ENCODE measurements at places on chromosomes 7 and 10.

- DNase-seq = no peak
Observed at GRCh38 chr7:131540491-131541162, 15.8 kb downstream of the PODXL start.

DNA sequence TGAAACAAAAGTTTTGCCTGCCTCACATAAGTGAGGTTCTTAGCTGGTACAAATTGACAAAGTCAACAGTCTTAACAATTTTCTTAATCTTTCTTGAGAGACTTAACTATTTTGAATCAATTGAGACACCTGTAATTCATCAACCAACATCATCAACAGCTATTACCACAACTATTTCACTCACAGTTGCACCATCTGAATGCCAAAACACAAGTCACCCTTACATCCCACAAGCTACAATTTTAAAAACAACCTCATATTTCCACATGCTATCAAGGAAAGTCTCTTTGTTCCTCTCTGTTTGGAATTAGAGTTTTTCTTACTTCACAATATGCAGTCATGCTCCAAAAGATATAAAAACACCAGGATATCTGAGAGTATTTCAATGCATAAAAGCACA lies 4.9 kb downstream of the SMURF1 start:
- no peak for DNase-seq

DNA sequence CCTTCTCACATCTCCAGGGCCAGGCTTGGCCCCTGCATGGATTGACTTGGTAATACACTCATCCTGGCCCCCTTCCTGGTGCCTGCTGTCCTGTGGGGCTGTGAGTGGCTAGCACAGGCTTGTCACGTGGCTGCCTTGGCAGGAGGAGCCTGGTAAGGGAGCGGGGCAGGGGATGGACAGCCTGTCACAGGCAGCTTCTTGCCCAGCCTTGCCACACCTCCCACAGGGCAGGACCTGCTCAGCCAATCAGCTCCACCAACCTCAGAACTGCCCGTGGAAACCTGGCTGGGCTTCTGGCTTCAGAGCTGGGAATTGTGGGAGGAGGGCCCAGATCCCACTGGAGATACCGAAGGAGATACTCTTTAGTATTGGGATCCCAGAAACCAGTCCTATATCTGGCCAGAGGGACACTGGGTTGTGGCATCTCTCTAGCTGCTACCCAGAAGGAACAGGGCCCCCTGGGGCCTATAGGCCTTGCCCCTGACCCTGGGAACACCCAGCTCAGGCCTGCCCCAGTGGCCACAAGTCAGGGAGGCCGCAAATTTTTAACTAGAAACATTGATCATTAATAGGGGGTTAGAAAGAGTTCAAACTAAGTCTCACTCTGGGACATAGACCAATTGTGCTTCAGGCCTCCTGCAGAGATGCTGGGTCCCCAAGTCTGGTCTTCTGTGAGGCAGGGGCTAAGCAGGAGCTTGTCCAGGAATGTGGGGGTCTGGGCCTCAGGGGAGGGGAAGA lies at the start of gene HOGA1:
Gene HOGA1, plus strand, starts transcription at position 330 of the 738 bp plus-strand sequence. Its CDS starts 315 bp downstream, at position 645.
- DNase-seq = no peak

DNA sequence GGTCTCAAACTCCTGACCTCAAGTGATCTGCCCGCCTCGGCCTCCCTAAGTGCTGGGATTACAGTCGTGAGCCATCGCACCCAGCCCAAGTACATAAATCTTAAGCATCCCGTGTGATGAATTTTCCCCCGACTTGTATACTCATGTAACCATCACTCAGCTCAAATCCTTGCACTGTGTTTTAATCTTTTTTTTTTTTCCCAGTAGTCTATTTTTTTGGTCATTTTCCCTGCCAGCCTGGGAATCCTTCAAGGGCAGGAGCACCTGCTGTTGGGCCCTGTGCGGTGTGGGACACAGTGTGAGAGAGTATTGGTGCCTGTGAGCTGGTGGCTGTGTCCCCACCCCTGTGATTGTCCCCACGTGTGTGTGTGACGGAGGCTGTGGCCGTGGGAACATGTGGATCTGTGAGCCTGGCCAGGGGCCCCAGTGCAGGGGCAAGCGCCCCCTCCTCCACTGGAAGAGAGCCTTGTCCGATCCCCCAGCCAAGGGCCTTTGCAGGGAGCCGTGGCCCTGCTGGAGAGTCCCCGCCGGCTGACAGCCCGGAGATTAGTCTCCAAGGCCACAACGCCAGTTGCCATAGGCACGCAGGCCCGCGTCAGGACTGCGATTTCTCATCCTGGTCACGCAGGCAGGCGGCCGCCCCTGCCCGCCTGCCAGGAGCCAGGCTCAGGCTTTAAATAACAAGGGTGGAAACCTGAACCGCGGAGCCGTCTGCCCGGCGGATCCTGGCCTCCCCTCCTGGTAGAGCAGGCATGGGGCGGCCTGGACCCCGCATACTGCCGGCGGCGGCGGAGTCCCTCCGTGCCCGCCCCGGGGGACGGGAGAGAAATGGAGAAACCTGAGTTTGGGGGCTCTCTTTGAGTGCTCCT lies 26.5 kb downstream of the GTF2IRD1 start:
- DNase-seq = no peak

GRCh38 chr10:33414841-33415240 lies 80.4 kb upstream of the NRP1 start:
- no peak for DNase-seq

GRCh38 chr7:44222776-44223261 lies 22.0 kb downstream of the YKT6 start:
- no peak for DNase-seq

GRCh38 chr10:111440501-111440900 lies 363.7 kb downstream of the ADRA2A start:
- DNase-seq = no peak

DNA sequence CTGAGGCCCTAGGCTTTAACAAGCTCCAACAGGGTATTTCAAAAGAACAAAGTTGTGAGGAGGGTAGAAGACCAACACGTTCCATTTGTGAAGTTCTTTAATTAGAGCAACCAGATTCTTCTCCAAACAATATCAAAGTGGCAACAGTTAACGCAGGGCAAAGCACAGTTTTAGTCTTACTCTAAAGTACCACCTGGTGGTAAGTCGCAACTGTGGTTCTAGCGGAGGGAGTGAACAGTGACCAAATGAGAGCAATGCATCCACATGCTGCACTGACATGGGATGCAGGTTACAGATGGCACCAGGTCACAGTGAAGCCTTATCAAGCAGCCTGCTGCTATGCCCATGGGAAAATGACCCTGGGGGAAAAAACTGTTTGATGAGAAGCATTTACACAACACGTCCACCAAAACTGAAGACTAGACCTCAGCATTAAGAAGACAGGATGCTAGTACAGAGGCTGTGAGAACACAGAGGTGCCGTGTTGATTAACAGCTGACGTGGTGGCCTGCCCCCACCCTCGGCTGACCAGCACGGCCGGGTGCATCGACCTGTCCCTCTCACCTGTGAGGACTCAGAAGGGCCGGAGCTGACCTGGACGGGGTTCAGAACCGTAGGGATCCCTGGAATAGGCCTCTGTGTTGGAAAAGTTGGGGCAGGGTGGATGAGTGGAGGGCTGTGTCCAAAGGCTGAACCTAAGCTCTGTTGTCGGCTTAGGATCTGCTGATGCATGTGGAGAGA lies 211.2 kb downstream of the GLI3 start:
- DNase-seq = no peak
